Esophagus squamous epithelium (tissue), 5 donors: ENCODE measurements at places on chromosomes 6 and 20. TPM values are rescaled to one million over a fixed set of nuclear protein-coding genes. Genes with fewer than 3 reads are reported as not detected.

DNA sequence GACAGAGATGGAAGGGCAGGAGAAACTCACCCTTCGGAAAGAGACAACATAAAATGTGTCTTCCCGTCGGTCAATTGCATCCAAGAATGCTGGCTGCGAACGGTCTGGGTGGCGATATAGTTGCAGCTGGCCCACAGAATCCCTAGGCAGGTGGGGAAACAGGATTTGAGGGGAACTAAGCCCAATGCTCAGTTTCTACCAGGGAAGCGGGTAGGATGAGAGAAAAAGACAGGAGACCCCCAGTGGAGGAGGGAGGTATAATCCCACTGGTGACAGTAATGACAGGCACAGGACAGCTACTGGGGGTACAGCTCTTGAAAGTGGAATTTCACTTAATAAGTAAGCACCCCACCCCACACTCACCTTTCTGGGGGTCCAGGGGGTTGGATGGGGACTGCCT lies 7.5 kb upstream of the TNXB start:
- DNase-seq: no peak

GRCh38 chr6:125597411-125598253 lies 151.8 kb upstream of the HEY2 start:
- DNase-seq: no peak

DNA sequence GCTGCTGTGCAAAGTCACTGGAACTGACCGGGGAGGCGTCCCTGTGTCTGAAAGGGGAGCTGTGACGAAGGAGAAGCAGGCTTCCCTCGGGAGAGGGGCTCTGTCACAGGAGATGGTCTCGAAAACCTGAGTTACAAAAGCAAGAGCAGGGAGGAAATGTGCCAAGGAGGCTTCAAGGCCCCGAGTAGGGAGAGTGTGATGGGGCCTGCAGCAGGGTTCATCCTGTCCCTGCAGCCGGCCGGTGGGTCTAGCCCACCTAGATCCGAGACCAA lies 16.7 kb downstream of the DYNLT1 start:
- no peak for DNase-seq

GRCh38 chr20:39124064-39124463 lies 161.9 kb downstream of the DHX35 start:
- DNase-seq: no peak

- DNase-seq: no peak
Measured at GRCh38 chr6:2615251-2615650, 135.5 kb downstream of the MYLK4 start.

- no peak for DNase-seq
Measured at GRCh38 chr20:437787-438486, 24.4 kb downstream of the TBC1D20 start.

AKAP7 gene
- total RNA-seq: 2.1 TPM

- DNase-seq: no peak
Measured at GRCh38 chr6:72589096-72589495, 32.8 kb upstream of the KCNQ5 start.

- no peak for DNase-seq
Measured at GRCh38 chr6:75275067-75275466, 9.5 kb downstream of the TMEM30A start.

RARS2 gene
- 24.1 TPM for total RNA-seq

RBPJL gene
- not detected for total RNA-seq

- no peak for DNase-seq
Measured at GRCh38 chr6:35691027-35691824, 2.5 kb upstream of the FKBP5 start.

TCF15 gene
- total RNA-seq: not detected

CRISP2 gene
- not detected for total RNA-seq

- no peak for DNase-seq
Measured at GRCh38 chr20:11799281-11799684, 118.4 kb upstream of the BTBD3 start.

DNA sequence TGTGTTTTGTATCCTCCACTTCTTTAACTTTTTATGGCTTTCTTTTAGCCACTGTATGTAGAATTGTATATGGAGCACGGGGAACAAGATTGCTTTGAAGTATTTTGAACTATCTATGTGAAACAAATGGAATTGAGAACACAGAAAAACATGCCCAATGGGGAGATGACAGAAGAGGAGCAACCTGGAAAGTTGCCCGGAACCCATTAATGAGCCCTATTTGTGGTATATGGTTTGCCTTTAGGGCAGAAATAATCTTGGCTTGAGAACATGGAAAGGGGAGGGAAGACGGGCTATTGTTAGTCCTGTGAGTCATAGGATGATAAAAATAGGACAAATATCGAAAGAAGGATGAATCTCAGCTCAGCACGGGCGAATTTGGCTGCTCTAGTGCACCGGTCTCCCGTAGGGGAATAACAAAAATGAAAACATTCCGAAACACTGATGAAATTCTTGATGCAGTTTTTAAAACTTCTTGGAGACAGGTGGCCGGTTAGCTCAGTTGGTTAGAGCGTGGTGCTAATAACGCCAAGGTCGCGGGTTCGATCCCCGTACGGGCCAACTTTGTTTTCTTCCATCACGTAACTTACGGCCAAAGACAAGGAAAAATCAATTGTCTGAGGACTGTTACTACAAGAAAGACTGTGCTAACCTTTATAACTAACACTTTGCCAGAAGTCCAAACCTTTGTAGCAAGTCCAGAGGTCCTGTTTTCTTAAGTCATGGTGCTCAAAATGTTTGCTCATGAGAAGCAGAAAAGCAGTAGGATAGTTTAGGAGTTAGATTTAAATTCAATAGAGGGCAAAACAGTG lies 15.7 kb downstream of the HMGN4 start:
- no peak for DNase-seq

CLIC5 gene
- 1.3 TPM for total RNA-seq

HTR1E gene
- total RNA-seq: not detected

IL20RA gene
- total RNA-seq: 12.6 TPM

DNA sequence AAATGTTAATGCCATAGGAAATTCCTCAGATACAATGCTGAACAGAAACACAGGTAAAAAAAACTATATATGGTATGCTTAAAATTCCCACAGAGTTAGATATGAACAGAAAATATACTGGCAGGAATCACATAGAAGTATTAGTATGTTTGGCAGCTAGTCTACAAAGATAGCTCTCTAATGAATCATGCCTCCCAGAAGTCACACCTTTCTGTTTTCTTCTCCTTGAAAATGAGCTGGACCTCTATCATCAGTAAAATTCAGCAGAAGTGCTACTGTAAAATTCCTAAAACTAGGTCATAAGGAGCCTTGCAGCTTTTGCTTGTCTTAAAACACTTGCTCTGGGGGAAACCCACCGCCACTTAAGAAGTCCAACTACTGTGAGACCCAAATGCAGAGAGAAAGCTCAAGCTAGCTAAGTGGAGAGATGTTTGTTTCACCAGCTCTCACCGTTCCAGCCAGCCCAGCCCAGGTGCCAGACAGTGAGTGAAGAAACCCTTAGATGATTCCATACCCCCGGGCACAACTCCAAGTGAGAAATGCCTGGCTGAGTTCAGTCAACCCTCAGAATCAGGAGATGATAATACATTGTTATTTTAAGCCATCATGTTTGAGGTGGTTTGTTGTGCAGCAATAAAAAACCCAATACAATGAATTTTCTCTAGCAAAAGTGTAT lies 43.0 kb downstream of the TSPYL4 start:
- DNase-seq: no peak

GRCh38 chr6:148289153-148289552 lies 53.5 kb upstream of the SASH1 start:
- no peak for DNase-seq

GRCh38 chr6:53178837-53179432 lies 30.3 kb upstream of the GCM1 start:
- DNase-seq: no peak

- no peak for DNase-seq
Measured at GRCh38 chr6:112289038-112289566, 34.7 kb upstream of the LAMA4 start.

C20orf141 gene
- total RNA-seq: not detected

VSX1 gene
- total RNA-seq: not detected

GRCh38 chr6:156944412-156944811 lies 167.2 kb downstream of the ARID1B start:
- no peak for DNase-seq

GHRH gene
- total RNA-seq: not detected

- no peak for DNase-seq
Measured at GRCh38 chr20:36311141-36311853, 5.2 kb downstream of the DLGAP4 start.

DNA sequence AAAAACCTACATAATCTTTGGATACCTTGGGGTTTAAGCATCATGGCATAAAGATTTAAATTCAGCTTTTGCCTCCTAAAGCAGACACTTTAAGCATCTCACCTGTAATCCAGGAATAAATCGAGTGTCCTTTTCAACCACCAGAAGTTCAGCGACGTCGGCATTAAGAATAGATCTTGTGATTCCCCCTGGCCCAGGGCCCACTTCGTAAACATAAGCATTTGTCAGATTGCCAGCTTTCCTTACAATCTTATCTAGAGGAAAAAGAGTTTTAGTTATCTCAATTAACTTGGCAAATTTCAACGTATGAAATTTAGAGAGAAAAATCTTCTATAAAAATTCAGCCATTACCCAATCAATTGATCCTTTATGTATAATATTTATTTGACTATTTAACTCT lies 3.2 kb downstream of the TFB1M start:
- no peak for DNase-seq

MATN4 gene
- total RNA-seq: not detected

- no peak for DNase-seq
Measured at GRCh38 chr20:57630061-57630460, 9.8 kb upstream of the ZBP1 start.

METTL24 gene
- total RNA-seq: 4.0 TPM

DNA sequence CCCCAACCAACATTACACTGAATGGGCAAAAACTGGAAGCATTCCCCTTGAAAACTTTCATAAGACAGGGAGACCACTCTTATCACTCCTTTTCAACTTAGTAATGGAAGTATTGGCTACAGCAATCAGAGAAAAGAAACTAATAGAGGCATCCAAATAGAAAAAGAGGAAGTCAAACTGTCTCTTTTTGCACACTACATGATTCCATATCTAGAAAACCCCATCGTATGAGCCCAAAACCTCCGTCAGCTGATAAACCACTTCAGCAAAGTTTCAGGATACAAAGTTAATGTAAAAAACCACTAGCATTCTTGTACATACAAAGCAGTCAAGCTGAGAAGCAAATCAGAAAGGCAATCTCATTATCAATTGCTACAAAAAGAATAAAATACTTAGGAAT lies 580.4 kb upstream of the PTCHD4 start:
- no peak for DNase-seq

- DNase-seq: no peak
Measured at GRCh38 chr20:60630609-60631008, 621.5 kb upstream of the CDH4 start.

- DNase-seq: no peak
Measured at GRCh38 chr6:115717062-115717461, 343.6 kb downstream of the FRK start.

MEI4 gene
- total RNA-seq: not detected

DNA sequence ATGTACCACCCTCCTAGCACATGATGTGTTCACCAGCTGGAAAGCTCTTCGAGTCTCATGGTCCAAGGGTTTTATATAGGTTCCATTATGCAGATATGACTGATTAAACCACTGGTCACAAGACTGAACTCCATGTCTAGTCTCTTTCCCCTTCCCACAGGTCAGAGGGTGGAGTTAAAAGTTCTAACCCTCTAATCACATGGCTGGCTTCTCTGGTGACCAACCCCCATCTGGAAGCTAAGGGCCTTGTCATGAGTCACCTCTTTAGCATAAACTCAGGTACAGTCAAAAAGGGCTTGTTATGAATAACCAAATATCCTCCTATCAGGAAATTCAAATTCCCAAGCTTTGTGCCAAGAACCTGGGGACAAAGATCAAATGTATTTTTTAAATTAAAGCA lies 52.0 kb upstream of the KLHL31 start:
- no peak for DNase-seq

- no peak for DNase-seq
Measured at GRCh38 chr20:15100506-15101160, 763.2 kb upstream of the FLRT3 start.

DNA sequence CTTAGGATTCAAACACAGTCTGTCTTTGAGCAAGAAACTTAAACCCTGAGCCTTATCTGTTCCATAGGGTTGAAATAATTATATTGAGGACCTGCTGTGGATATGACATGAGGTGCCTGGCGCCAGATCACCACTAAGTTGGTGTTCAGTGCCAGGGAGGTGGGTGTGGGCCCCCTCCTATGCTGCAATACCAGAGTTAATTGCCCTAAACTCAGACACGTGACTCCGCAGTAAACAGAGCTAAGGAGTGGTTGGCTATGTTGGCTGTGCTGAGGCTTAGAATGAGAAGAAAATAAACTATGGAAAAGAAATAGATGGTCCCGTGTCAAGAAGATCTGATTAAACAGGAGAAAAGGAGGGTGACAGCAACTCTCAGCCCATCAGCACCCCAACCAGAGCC lies 419.4 kb upstream of the JARID2 start:
- no peak for DNase-seq

DNA sequence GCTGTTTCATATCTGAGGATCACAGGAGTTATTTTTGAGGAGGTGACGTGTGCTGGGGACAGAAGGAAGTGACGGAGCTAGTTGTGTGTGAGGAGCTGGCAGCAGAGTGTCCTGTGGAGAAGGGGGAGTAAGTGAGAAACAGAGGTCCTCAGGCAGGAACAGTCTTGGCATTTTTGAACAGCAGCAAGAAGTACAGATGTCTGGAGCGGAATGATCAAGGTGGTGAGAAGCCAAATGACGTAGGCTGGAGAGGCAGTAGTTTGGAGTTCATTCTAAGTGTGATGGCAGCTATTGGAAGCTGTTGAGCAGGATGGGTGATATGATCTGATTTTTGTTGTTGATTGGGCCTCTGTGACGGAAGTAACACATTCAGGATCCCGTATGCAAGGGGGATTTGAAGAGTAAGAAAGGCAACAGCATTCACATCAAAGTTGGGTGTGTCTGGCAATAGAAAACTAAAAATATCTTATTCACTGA lies 52.3 kb downstream of the SOBP start:
- DNase-seq: no peak

TPX2 gene
- 47.1 TPM for total RNA-seq

DNA sequence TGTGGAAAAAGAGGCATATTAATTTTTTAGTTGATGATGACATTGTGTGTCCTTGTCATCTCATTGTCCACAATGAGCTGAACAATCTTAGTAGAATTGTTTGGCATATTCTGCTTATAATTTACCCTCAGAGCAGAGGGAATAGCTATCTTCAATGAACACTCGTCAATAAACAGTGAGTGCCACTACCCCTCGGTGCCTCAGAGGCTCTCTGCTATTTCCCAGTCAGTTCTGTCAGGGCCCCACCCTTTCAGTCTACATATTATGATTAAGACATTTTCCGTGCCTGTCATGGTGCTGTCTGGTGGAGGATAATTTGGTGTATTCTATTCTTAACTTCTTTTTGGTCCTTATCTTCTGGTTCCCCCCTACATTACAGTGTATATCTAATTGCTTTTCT lies 31.2 kb downstream of the NUS1 start:
- no peak for DNase-seq

GRCh38 chr20:19121463-19121862 lies 91.0 kb upstream of the SLC24A3 start:
- DNase-seq: no peak
